ENCODE measurements at places on chromosomes 12 and 14.

DNA sequence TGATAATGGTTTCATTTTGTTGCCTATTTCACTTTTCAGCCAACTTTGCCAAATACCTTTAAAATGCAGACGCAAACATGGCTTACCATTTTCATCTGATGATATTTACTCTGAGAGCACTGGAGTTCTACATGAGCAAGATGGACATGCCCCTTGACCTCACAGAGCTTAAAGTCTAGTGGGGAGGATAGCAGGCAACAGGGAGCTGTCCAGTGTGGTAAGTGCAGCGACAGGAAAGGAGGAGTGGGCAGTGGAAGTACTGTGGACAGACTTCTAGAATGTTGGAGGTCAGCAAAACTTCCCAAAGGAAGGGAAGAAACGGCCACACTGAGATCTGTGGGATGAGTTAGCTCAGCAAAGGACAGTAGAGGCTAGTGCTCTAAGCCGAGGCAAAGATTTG, 25.3 kb downstream of the LRIG3 start:
- no peak for DNase-seq

DNA sequence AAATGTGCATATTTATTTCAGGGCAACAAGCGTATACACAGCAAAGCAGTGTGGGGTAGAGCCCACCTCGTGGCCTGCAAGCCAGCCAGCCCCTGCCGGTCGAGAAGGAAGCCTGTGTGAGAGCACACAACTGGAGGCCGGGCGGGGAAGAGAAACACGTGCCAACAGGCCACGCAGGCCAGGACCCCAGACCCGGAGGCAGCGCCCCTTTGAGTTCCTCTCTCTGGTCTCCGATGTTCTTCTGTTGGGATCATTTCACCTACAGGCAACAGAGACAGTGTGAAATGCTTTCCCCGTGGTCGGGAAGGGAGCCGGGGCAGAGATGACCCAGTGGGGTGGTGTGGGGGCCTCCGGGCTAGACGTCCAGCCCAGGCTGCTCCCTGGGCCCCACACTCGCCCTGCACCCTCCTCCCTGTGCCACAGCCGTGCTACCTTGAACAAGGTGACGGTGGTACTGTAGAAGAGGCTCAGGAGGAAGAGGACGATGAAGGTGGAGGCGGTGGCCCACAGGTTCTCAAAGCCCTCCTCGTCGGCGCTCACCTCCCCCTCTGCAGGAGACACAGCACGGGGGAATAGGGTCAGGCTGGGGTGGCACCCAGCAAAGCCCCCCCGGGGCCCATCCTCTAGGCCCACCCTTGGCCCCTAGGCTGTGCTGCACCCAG, 325.5 kb downstream of the TMEM121 start:
- no peak for DNase-seq

GRCh38 chr12:100251917-100252316, 15.0 kb downstream of the DEPDC4 start:
- no peak for DNase-seq

DNA sequence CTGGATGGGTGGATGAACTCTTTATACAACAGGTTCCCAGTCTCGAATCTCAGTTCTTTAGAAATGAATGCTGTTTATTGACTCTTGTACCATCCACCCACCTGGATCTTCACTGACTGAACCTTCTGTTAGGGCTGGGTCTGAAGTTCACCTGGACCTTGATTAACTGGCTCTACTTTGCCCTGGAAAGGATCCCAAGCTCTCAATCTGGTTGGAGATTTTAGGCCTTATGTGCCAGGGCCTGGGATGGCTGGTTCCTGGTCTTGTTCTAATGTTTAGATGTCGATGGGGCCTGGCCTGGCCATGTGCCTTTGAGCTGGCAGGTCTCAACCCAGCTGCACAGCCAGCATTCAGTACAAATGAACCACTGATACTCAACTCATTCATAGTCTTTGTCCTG, 76.5 kb upstream of the MED13L start:
- DNase-seq = no peak

DNA sequence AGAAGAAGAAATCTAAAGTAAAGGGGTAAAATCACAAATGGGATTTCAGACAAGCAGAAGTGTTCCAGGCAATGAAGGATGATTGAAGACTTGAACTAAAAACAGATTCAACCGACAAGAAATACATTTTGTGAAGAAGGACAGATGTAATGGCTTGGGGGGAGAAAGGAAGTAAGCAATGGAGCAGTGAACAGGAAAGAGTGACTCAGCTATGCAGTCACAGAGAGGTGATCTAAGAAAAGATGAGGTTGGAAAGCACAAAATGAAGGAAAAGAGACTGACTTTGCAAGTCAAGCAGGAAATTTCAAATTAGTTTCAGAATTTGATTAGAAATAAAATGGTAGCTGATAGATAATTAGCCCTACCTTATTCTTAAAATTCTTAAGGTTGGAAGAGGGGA, 66.5 kb downstream of the PUS7L start:
- peak; percentile 34 for DNase-seq

DNA sequence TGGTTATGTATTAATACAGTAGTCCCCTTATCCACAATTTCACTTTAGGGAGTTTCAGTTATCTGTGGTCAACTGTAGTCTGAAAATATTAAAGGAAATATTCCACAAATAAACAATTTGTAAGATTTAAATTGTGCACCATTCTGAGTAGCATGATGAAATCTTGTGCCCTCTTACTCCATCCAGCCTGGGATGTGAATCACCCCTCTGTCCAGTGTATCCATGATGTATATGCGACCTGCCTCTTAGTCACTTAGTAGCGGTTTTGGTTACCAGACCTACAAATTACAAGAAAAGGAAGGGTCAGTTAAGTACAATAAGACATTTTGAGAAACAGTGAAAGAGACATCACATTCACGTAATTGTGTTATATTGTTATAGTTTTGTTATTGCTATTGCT, 39.9 kb upstream of the MDGA2 start:
- no peak for DNase-seq

DNA sequence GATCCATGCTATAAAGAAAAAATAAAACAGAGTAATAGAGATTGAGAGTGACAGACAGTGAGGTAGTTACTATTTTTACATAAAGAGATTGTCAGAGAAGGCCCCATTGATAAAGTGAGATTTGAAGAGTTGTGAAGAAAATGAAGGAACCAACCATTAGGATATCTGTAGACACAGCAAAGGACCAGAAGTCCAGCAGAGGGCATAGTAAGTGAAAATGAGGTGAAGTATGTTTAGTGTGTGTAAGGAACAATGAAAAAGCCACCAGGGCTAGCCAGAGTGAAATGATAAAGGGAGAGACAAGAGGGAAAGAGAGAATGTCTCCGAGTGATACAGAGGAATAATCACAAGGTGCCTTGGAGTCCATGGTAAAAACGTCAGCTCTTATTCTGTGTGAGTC, 411.0 kb downstream of the NELL2 start:
- no peak for DNase-seq

DNA sequence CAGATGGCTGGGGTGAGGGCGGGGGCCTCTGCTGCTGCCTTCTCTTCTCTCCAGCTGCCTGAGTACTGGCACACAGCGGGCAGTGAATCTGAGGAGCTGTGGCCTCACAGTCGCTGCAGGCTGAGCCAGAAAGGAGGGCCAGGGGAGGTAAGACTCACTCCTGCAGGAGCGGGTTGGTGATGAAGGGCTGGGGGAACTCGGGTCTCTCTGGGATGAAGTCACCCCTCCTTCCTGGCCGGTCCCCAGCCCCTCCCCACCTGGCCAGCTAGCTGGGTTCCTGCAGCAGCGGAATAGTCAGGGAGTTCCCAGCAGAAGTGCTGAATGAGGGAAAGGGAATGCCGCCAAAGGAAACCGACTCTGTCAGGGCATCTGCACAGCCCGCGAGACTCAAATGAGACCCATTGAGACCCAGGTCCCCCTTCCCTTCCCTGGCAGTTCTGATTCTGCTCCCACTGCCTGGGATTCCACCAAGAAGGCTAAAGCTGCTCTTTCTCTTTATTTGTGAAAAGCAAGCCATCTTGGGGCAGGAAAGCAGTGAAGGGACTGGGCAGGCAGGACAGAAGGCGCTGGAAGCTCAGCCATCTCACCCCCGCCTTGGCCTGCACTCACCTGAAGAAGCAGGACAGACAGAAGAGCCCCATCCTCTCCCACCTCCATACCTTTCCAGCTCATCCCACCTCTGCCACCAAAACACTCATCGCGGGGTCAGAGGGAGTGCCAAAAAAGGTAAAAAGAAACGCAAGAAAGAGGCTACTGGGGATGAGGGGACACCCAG, 5.3 kb downstream of the NGB start:
- no peak for DNase-seq

DNA sequence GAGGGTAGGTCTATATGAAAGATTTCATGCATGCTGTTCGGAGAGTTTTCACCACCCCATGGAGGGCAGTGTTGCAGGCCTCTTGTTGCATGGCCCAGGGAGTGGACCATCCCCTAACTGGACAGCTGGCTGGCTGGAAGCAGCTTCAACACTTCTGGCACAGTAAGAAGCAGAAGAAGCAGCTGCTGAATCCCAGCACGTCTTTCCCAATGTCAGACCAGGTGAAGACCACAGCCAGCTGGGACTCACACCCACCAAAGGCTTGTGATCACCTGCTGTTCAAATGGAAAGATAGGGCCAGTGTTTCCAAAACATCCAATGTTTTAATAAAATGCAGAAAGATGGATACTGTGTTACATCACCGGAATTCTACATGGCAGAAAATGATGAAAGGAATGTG, 1423.6 kb downstream of the AACS start:
- DNase-seq = no peak

GRCh38 chr14:49538852-49539251, 47.3 kb downstream of the RPS29 start:
- DNase-seq = no peak
